ENCODE measurements at places on chromosomes 7 and 10.

- no peak for DNase-seq
Measured at GRCh38 chr7:46756996-46757395, 824.9 kb downstream of the TNS3 start.

DNA sequence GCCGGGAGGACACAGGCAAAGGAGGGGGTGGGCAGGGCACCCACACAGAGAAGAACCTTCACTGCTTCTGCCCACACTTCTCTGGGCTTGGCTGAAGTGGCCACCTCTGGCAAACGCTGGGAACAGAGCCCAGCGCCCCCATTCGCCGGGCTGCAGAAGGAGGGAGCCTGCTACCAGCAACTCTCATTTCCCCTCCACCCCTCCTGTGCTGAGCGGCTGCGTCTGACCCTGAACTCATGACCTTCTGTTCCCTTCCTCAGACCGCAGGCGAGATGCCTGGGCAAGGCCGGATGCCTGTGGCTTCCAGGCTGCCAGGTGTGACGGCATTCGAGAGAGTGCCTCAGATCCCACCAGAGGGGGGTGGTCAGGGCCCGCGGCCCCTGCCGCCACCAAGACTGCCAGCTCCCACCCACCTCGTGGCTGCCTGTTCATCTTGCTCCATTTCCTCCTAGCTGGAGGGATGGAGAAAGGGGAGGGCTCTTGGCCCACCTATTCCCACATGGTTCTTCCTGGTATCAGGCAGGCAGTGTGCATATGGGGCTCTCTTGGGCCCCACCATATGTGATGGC is 19.8 kb downstream of the DNAJB12 start:
- DNase-seq = peak; percentile 59

GRCh38 chr7:84677117-84677732 is 482.6 kb upstream of the SEMA3A start:
- no peak for DNase-seq

- no peak for DNase-seq
Measured at GRCh38 chr10:91955114-91955513, 31.5 kb downstream of the BTAF1 start.

GRCh38 chr10:124991835-124992234 is 49.9 kb downstream of the ZRANB1 start:
- DNase-seq = no peak

- DNase-seq = no peak
Measured at GRCh38 chr7:105173586-105173985, 159.6 kb downstream of the KMT2E start.

DNA sequence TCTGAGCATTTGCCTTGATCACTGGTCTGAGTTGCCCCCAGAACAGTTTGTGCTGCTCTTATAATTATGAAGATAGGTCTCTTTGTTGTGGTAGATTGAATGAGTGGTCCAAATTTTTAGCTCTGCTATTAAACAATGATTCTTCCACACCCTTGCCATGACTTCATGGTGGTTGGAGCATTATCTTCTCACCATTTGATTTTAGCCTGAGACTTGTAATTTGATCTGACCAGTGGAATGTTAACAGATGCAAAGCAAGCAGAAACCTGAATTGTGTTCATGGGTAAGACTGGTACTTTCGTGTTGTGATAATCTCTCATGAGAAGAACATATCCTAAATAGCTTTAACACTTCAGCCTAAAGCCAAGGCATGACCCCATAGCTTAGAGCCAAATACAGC is 139.1 kb downstream of the TFPI2 start:
- no peak for DNase-seq

GRCh38 chr10:128095753-128096469 is 30.3 kb downstream of the MKI67 start:
- DNase-seq = no peak

GRCh38 chr10:50501924-50502452 is 121.8 kb downstream of the SGMS1 start:
- DNase-seq = no peak

- peak; percentile 37 for DNase-seq
Measured at GRCh38 chr7:128387216-128388144, 22.3 kb downstream of the IMPDH1 start.

Measured in stimulated activated CD8-positive, alpha-beta memory T cell treated with anti-CD3 and anti-CD28 coated beads, Interleukin-15, amount 100 ng/mL, for 1 hour (primary cell).